ENCODE measurements at places on chromosomes 12 and 14.

- no peaks in the 10 kb centered on the region for H3K36me3 ChIP-seq
- DNase-seq, result no peak
- peaks cover 16% of the 10 kb centered on the region for H3K4me1 ChIP-seq
- H3K27me3 ChIP-seq, result no peaks in the 10 kb centered on the region
Measured at GRCh38 chr12:93297536-93297935, 80.2 kb upstream of the NUDT4 start.

DNA sequence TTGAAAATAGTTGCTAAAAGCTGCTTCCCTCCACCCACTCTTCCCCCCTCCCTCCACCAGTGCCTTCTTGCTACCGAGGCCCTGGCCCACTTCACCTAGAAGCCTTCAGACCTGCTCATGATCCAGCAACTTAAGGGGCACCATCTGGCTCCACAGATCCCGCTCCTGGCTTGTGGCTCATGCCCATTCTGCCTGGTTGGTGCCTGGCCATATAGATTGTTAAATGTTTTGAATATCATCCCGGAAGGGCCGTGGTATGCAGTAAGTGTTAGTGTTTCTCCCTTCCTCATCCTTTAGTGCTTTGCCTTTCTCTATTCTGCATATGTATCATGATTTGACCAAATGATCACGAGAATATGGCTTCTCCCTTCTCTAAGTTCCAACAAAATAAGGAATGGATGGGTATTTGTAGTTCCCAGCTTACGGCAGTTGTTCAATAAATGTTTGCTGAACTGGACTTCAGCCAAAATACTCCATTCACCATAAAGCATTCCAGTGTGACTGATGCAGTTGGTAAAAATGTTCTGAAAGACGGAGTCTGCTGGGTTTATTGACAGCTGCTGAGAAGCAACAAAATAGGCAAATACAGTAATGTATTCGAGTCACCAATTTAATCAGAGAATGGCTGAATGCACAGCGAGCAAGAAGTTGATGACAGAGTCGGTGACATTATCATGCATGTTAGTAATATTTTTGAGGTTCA lies 30.7 kb downstream of the GRIP1 start:
- no peak overlapping the region for H3K4me3 ChIP-seq
- peaks cover 29% of the 10 kb centered on the region for H3K4me1 ChIP-seq
- DNase-seq, result no peak
- no peaks in the 10 kb centered on the region for H3K27me3 ChIP-seq

DNA sequence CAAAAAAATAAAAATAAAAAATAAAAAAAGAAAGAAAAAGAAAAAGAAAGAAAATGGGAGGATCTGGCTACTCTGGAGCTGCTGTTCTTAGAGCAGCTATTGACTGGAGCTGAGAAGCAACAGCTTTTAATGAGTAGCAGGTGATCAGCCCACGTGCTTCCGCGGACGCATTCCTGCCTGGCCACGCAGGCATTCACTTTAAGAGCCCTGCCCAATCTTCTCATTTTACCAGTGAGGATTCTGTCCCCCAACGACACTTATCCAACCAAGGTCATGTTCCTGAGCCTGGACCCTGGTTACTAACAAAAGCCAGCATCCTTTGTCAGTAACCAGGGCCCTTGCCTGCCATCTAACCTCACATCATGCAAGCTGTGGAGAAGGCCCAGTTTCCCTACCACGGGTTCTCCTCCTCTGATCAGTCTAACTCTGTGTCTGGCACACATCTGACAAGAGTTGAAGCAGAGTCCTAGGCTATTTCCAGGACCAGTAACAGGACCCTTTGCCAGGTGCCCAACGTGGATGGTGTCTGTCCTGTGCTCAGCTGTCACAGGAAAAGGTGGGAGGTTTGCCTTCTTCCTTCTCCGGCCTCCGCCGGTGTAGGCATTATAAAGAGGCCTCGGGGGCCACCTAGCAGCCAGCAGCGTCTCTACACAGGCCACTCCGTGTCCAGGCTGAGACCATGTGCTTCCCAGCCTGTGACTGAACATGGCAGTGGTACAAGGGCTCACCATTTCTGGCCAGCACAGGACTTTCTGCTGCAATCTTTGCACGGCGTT lies 60.9 kb upstream of the GPATCH2L start:
- no peak overlapping the region for H3K4me3 ChIP-seq
- no peak overlapping the region for H3K27ac ChIP-seq
- H3K27me3 ChIP-seq, result peaks cover 23% of the 10 kb centered on the region
- no peaks in the 10 kb centered on the region for H3K4me1 ChIP-seq

GRCh38 chr14:53714495-53715192 lies 242.0 kb downstream of the BMP4 start:
- H3K4me1 ChIP-seq, result peaks cover 9% of the 10 kb centered on the region
- peaks cover 12% of the 10 kb centered on the region for H3K27me3 ChIP-seq
- no peaks in the 10 kb centered on the region for H3K36me3 ChIP-seq
- DNase-seq, result no peak
- H3K27ac ChIP-seq, result no peak overlapping the region

GRCh38 chr14:50871228-50871627 lies 625 bp upstream of the ABHD12B start:
- H3K27ac ChIP-seq, result no peak overlapping the region
- peaks cover 21% of the 10 kb centered on the region for H3K4me1 ChIP-seq
- peaks cover 33% of the 10 kb centered on the region for H3K27me3 ChIP-seq

All from HFFc6 (cell line).